Stimulated activated CD4-positive, alpha-beta T cell treated with anti-CD3 and anti-CD28 coated beads, Interleukin-15, amount 100 ng/mL, for 1 hour (primary cell): ENCODE measurements at places on chromosomes 4 and X.

DNA sequence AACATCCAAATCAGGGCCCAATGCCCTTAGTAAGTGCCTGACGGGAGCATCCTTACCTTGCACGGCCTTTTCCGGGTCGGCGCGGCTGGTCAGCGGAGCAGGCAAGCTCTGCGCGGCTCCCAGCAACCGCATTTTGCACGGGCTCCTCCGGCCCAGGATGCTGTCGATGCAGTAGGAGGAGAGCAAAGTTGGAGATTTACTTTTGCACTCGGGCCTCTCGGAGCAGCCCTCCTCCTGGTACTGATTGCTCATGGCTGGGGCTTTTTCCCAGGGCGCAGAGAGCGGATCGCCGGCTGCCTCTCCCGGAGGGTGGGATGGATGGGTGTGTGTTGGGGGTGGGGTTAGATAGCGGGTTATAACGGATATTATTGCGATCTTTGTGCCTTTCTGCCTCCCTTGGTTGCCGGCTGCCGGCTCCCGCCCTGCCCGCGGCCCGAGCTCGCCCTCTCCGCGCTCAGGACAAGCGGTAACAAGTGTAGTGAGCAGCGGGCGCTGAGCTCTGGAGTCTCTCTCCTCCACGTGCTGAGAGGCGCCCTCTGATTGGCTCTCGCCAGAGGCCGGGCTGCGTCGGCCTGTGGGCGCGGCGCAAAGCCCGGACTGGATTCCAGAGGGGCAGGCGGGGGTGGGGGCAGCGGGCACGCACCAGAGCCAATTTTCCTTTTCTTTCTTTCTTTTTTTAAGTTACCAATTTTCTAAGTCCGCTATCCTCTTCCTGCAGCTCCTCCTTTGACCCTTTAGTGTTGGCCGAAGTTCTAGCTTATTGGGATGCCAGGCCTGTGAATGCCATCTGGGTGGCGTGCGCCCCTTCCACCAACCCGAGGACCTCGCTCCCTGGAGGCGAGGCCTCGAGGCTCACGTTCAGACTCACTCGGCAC, at the start of gene ARX:
ARX (minus strand) TSS at position 480 of the 875 bp plus-strand sequence; CDS start at position 252, 228 bp downstream.
- DNase-seq = no peak

DNA sequence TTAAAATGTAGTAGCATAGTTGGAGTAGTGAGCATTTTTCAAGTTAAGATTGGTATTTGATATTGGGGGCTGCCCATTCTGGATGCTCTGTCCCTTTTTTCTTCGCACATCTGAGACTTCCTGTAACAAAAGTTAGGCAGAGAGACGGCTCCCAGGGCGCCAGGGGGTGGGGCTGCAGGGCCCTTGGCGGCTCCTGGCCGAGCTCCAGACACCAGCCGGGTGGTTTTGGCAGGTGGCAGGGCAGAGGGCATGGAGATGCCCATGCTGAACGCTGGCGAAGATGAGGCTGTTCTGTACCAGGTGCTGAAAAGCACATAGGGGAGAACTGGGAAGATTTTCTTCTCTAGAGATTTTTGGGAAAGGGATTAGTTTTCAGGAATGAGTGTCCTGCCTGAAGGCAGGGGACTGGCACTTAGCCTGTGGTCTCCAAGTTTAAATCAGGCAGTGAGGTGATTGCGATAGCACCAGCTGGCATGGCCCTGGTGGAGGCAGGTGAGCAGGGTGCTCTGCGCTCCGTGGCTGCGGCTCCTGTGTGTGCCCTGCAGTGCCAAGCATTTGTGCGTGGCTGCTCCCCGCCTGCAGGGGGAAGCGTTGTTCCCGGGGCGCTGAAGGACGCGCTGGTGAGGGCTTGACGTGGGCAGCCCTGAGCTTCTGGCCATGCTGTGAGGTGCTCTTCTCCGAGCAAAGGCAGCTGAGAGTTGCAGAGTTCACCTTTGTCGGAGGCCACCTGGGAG, 23.6 kb upstream of the HGFAC start:
- DNase-seq = no peak

- DNase-seq = no peak
Measured at GRCh38 chrX:734362-734761, 103.8 kb downstream of the SHOX start.

- no peak for DNase-seq
Measured at GRCh38 chr4:152607178-152607577, 71.3 kb upstream of the FBXW7 start.

DNA sequence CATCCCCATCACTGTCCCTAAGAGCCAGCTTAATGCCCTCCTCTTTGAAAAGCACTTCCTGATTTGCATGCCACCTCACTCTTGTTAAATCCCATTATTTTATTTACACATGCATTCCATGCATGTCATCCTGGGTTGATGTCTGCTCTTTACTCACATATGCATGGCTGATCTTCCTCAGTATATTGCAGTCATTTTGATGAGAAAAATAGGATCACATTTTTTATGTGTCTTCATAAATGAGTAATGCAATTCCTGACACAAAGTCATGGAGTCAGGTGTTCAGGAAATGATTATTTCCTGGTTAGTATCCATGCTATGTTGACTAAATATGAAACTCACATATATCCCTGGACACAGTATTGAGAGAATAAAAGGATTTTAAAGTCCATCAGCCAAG, 204.7 kb downstream of the SLIT2 start:
- DNase-seq = no peak

GRCh38 chr4:6458528-6458927, 13.9 kb downstream of the PPP2R2C start:
- no peak for DNase-seq
